ENCODE measurements at places on chromosomes 1 and 21.

GRCh38 chr1:160069460-160070231, at the start of gene KCNJ10:
KCNJ10 (minus strand) TSS chr1:160070160; CDS start chr1:160042532, 27,628 bp downstream.
- DNase-seq, result no peak

DNA sequence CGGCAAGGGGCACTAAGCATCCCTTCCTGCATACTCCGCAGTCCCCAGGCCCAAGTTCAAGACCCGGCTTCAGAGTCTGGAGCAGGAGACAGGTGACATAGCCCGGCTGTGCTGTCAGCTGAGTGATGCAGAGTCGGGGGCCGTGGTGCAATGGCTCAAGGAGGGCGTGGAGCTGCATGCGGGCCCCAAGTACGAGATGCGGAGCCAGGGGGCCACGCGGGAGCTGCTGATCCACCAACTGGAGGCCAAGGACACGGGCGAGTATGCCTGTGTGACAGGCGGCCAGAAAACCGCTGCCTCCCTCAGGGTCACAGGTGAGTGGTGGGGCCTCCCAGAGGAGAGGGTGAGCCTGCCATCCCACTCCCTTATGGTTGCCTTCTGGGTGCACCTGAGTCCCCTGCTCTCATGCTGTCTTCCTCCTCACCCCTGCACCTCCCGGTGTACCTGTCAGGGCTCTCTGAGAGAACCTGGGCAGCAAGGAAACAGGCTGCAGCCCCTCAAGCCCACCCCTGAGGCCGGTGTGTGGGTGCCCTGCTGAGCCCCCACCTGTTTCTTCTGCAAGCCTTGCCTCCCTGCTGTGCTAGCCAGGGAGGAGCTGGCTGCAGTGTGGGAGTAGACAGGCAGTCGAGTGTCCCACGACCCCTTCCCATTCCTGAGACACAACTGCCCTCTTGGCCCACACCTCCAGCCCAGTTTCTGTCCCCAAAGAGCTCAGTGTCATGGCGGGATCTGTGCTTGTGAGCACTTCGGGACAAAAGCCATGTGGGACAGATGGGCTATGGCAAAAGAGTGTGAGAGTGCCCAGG, 99.2 kb downstream of the TRIM11 start:
- DNase-seq, result peak; percentile 8

- no peak for DNase-seq
These were observed 54.2 kb downstream of the BTBD8 start for GRCh38 chr1:92134331-92134730.

DNA sequence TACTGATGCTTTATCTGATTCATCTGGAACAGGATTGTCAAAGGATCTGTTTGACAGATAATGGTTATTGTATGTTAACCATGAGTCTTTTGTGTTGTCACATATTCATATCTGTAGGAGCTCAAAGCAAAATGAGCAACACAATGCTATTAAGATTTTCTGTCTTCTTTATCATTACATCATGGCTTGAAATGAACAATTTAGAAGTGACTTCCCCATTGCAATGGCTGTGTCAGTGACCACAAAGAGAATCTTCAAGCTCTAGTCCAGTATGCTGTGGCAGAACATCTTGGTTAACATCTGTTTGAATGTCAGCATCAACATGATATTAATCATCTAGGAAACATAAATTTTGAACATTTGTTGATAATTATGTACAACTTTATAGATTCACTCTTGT, 1148.5 kb downstream of the PLA2G4A start:
- no peak for DNase-seq

- no peak for DNase-seq
These were observed 222.8 kb downstream of the TPR start for GRCh38 chr1:186152227-186152619.

GRCh38 chr1:1199961-1200875, 6.2 kb downstream of the TNFRSF18 start:
- DNase-seq, result peak; percentile 35

DNA sequence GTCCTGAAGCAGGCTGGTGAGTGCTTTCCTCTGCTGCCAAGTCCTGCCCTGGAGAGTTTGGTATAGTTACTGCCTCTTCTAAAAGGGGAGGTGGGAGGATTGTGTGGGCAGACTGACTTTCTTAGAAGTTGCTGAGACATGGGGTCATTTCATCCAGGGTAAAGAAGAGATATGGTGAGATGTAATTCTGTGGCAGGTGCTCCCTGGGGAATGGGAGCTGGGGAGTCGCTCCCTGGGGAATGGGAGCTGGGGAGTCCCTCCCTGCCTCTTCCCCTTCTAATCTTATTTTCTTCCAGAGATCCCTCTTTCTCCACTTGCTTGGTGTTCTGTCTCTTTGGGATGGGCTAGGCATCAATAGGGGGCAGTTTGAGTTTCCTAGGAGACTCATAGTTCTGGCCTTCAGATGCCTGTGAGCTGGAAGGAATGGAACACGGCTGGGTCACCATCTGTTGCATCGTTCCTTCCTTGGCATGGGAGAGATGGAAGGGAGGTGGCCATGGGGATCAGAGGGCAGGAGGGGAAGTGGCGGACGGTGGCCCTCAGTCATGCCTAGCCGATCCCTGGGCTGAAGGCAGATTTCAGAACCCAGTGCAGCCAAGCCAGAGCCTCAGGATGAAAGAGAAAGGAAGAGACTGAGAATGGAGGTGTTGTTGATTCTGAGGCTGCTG, 59.0 kb downstream of the NFASC start:
- no peak for DNase-seq

DNA sequence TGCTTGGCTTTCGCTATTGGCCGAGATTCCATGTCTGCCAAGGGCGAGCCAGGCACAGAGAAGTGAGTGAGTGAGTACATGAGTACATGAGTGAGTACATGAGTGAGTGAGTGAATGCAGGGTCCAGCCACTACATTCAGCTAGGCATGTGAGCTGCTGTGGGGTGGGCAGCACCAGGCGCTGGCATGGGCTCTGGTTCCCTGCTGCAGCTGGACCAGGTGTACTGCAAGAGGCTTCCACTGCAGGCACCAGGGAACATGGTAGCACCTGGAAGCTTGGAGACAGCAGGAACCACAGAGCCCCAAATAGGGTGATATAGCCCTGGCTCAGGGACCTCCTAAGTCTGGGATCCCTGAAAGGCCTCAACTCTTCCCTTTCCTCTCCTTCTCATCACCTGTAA, 330.2 kb downstream of the USP25 start:
- no peak for DNase-seq

GRCh38 chr1:184191181-184191621, 139.7 kb downstream of the TSEN15 start:
- no peak for DNase-seq

- no peak for DNase-seq
These were observed 4.2 kb downstream of the CADM3 start for GRCh38 chr1:159175571-159175970.

DNA sequence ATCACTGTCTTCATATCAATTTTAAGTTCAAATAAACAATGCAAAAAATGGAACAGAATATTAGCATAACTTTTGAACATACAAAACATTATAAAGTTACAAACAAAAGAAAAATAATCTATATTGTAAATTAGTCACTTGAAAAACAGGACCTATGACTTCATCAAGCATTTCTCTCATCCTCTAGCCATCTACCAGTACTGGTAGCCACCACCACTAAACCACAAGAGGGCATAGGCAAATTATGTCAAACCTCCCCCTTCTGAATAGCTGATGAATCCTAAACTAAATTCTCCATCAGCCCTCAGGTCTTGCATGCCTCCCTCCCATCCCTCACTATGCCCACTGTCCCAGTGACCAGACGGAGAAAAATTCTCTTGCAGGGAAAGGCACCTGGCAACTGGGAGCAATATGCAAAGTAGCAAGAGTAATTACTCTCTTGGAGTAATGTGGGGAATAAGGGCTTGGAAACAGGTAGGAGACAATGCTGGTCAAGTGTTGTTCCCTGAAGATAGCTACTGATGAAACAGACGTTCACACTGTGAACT, 37.1 kb downstream of the SSX2IP start:
- DNase-seq, result no peak

All from activated T-cell treated with anti-CD3 and anti-CD28 coated beads, Interleukin-2, amount 50 U/mL, for 1 hour (primary cell).